ENCODE measurements at places on chromosomes 12 and 14. TPM values are rescaled to one million over a fixed set of nuclear protein-coding genes. Genes with fewer than 3 reads are reported as not detected.

DNA sequence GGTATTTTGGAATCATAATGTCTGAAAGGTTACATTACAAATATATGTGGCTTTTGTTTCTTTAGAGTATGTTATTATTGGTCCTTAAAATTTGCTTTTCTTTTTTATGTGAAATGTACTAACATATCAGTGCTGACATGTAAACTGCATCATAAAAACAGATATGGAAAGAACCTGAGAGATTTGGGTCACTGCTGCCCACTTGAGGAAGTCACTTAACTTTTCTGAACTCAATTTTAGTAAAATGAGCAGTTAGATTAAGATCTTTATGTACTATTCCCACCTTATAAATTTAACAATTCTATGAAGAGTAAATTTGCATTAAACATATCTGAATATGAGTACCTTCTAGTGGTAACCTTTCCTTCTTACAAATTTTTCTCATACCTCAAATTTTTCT is 7.5 kb downstream of the PTGR2 start:
- no peak for DNase-seq

Gene CYP27B1
- 2.0 TPM for polyA plus RNA-seq

Gene ANKS1B
- polyA plus RNA-seq = 4.8 TPM

Gene CLEC1B
- 0.43 TPM for polyA plus RNA-seq

Gene TMEM132C
- polyA plus RNA-seq = 2.5 TPM

GRCh38 chr14:102911541-102911951 is 10.9 kb upstream of the AMN start:
- no peak for DNase-seq

DNA sequence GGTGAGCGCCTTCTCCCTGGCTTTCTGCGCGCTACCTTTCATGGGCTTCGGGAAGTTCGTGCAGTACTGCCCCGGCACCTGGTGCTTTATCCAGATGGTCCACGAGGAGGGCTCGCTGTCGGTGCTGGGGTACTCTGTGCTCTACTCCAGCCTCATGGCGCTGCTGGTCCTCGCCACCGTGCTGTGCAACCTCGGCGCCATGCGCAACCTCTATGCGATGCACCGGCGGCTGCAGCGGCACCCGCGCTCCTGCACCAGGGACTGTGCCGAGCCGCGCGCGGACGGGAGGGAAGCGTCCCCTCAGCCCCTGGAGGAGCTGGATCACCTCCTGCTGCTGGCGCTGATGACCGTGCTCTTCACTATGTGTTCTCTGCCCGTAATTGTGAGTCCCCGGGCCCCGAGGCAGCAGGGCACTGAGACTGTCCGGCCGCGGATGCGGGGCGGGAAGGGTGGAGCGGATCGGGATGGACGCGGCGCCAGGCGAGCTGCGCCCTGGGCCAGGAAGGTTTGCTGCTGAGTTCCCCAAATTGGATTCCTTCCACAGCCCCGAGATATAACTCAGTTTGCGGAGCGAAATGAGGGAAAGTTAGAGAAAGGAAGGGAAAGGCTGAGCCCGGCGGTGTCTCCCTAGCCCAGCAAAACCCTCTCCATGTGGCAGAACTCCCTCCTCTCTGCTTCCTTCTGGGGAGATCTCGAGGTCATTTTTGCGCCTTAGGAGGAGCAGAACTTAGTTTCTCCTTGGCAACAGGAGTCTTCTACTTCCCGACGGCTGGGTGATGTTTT is 972 bp downstream of the PTGDR start:
- peak; percentile 17 for DNase-seq

Gene KRT85
- polyA plus RNA-seq = not detected

Gene OVCH1
- polyA plus RNA-seq = 0.78 TPM

DNA sequence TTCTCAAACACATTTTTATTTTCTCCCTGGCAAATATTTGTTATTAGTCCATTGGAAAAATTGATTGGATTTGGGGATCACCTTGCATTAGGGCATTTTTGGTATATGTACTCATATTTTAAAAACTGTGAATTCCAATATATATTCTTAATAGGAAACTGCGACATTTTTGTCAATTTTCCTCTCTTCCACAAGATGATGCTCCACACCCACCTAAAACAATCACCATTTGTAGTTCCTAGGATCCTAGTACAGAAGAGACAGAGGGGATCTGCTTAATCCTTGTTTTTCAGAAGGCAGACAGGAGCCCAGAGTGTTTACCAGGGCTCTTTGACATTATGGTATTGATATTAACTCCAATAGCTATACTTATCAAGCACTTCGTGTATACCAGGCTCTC is 22.8 kb upstream of the OASL start:
- no peak for DNase-seq

DNA sequence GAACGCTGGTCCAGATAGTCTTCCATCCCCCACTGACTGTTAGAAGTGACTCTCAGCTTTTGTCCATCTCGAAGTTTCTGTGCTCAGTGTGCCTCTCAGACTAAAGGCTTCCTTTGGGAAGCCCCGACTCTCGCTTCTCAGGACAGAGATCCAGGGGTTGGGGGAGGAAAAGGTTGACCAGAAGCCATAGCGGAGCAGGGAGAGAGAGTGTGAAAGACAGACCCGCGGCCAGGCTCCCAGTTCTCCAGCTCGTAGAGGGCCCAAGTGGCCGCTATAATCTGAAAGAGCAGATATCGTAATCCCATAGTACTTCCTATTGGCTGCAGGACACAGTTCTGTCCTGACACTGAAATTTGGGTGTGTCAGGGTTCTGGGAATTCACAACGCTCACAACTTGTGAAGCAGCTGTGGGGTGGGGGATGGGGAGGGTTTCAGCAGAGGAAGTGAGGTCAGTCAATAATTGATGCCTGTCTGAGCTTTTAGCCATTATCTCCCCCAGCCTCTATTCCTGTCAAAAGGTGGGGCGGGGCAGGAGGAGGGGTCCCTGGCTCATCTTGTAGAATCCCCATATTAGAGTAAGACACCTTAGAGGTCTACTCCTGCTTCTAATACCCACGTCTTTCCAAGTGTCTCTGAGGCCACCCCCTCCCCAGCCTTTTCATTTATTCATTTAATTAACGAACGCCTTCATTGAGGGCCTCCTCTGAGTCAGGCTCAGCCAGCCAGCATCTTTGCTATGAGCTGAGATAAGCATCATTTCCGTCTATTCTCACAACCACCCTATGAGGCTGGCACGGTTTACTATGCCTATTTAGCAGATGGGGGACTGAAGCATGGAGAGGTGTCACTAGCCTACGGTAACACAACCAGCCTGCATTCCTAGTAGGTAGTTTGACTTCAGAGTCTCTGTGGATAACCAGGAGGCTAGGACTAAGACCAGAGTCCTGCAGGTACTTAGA is 1.6 kb upstream of the ACVRL1 start:
- DNase-seq = no peak

- no peak for DNase-seq
Measured at GRCh38 chr12:13471471-13471870, 274.9 kb downstream of the EMP1 start.

GRCh38 chr12:27344246-27344645 is 11.6 kb downstream of the BMAL2 start:
- DNase-seq = no peak

DNA sequence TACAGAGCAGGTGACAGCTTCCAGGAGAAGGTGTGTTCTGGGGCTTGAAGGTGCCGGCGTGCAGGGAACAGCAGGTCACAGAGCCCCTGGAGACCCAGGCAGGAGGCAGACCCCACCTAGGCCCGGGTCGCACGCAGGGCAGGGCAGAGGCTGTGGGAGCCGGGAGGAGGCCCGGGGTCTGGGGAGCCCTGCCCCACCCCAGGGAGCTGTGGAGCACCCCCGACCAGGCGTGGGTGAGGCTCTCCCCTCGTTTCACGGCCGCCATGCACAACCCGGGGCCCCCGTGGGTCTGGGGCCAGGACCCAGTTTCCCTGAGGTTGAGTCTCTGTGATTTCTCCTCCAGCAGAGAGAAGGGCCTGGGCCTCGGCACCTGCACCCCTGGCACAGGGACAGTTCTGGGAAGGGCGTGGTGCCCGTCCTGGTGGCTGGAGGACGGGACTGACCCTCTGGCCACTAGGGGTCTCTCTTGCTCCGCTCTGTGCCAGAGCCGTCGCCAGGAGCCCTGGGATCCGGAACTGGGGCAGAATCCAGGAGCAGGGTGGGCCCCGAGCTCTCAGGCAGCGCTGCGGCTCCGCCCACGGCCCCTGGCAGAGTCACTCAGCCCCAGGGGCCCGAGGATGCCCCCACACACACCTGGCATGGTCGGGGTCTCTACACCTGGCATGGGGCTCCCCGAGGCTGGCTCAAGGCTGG is 75.2 kb upstream of the FBRSL1 start:
- peak; percentile 75 for DNase-seq

Gene TMCC3
- polyA plus RNA-seq = 42.9 TPM

Gene REC8
- polyA plus RNA-seq = 88.7 TPM

Gene DIO3
- polyA plus RNA-seq = 0.17 TPM

- no peak for DNase-seq
Measured at GRCh38 chr12:122350141-122350848, 72.2 kb downstream of the CLIP1 start.

DNA sequence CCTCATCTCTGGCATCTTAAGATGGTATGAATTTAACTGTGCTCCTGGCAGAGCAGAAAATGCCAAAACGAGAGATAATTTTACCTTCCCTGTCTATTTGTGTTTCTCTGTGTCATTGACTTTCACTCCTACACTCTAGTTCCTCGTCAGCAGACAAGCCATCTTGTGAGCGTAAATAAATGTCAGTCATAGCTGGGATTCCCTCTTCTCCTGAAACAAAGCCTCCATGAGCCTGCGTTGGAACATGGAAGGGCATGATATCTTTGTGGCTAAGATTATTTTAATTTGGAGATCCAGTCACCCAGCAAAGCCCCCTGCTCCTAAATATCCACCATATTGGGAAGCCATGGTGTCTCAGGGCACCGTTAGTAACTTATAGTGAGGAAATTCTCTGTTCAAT is 37.8 kb upstream of the TUNAR start:
- no peak for DNase-seq

Gene CLEC4D
- 0.43 TPM for polyA plus RNA-seq

GRCh38 chr12:45205165-45205825 is 10.6 kb upstream of the ANO6 start:
- DNase-seq = no peak

- no peak for DNase-seq
Measured at GRCh38 chr12:26939953-26940352, 1.7 kb downstream of the FGFR1OP2 start.

- DNase-seq = no peak
Measured at GRCh38 chr14:31965735-31966598, 111.1 kb upstream of the ARHGAP5 start.

DNA sequence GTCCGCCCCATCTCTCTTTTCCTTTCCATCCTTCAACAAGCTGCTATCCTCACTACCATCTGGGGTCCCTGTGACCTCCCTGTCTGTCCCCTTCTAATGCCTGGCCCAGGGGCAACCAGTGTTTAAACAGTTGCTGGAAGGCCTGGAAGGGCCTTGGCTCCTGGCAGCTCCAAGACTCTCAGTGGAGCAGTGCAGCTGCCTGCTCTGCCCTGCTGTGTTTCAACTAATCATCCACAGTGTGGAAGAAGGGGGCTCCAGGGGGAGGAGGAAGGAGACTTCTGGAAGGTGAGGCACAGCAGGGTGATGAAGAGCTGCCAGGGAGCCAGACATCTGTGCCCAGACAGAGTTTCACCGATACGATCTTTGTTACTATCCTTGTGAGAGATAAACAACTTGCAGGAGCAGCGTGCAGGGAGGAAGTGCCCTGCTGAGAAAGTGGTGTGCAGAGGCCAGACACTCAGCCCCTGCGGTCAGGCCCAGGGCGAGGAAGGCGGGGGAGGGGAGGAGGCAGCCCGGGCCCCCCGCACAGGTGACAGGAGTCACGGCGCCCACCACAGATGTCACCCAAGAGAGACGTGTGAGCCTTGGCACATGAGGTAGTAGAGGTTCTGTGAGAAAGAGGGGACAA is 1061.8 kb downstream of the BCL11B start:
- no peak for DNase-seq

Gene RDH16
- 1.2 TPM for polyA plus RNA-seq

Gene ACTR6
- polyA plus RNA-seq = 39.2 TPM

DNA sequence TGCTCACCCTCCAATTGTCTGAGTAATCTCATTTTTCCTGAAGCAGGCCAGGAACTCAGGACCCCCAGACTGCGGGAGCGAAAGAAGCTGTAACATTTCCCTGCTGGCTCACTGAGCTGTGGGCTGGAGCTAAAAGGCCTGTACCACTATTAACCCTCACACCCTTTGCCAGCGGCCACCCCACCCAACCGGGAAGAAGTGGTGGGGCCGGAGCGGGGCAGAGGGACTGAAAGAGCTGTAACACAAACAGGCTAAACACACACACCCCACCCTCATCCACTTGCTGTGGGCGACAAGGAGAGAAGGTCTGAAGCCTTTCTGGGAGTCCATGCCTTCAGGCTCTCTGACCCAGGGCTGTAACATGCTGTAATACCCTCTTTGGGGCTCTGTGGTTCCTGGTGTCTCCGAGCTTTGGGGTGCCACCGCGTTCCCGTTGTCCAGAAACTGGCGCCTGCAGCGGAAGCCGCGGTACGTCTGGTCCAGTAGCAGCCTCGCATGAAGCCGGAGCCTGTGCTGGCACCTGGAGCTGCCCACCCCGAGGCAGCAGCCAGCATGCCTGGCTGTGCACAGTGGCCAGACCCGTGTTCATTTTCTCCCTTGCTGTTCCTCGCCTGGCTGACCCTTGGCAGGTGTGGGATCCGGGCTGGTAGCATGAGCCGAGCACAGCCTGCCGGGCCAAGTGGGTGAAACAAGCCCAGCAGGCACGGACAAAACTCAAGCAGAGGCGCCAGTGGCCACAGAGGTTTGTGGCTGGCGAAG is 345.5 kb upstream of the MGAT4C start:
- no peak for DNase-seq

GRCh38 chr12:115506822-115507559 is 770.5 kb downstream of the MED13L start:
- DNase-seq = no peak

Gene RBP5
- 54.0 TPM for polyA plus RNA-seq

Gene SLCO1B1
- not detected for polyA plus RNA-seq

GRCh38 chr12:48869191-48869590 is 3.5 kb upstream of the RND1 start:
- DNase-seq = no peak

DNA sequence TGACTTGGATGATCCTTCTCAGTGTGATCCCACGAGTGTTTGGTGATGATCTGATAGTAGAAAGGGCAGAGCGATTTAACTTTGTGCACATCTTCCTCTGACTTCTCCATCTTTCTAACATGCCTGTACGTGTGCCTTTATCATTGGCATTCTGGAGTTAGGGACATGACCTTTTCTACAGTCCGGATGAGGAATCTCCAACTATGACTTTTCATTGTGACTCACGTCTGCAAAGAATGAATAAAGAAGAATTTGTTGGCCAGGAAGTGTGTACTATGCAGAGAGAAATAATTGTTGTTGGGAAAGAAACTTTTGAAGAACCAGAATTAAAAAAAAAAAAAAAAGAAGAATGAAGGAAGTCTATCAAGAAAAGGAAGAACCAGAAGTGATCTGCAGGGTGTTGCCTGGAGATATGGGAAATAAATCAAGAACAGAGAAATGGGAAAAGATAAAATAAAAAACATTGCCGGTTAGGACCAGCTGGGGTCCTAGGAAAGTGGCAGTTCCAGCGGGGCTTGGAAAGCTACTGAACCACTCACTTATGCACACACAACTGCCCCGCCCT is 25.3 kb downstream of the PPFIBP1 start:
- DNase-seq = no peak

- no peak for DNase-seq
Measured at GRCh38 chr14:71206766-71207371, 299.6 kb downstream of the PCNX1 start.

- no peak for DNase-seq
Measured at GRCh38 chr12:50699940-50700339, 64.0 kb upstream of the ATF1 start.

Gene KRT72
- not detected for polyA plus RNA-seq

Gene AMDHD1
- 1.5 TPM for polyA plus RNA-seq

Gene ADAM21
- polyA plus RNA-seq = 0.93 TPM

- DNase-seq = no peak
Measured at GRCh38 chr14:30982533-30982932, 42.9 kb upstream of the AP4S1 start.

Gene PTCSC3
- 0.67 TPM for polyA plus RNA-seq

Gene NKX2-1
- not detected for polyA plus RNA-seq

Gene ERGIC2
- polyA plus RNA-seq = 101 TPM

Data from left kidney (tissue), 8 donors.